Stimulated activated CD4-positive, alpha-beta T cell treated with anti-CD3 and anti-CD28 coated beads, Interleukin-15, amount 100 ng/mL, for 24 hours (primary cell): ENCODE measurements at places on chromosomes 7 and 10.

GRCh38 chr10:17850501-17850900 lies 41.4 kb downstream of the MRC1 start:
- no peak for DNase-seq

GRCh38 chr10:123102673-123103072 lies 33.1 kb upstream of the HMX3 start:
- DNase-seq = no peak

DNA sequence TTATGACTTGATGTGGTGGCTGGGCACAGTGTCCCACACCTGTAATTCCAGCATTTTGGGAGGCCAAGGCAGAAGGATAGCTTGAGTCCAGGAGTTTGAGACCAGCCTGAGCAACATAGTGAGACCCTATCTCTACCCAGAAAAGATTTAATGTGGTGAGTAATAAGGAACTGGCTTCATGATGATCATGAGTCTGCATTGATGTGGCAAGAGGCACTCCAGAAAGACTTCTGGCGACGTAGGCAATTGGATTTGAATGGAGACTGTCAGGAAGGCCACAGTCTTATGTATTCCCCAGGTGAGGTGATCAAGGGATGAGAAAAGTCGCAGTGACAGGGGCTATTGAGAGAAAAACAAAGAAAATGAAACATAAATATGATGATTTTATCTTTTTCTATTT lies 138.0 kb downstream of the CACNB2 start:
- DNase-seq = no peak

DNA sequence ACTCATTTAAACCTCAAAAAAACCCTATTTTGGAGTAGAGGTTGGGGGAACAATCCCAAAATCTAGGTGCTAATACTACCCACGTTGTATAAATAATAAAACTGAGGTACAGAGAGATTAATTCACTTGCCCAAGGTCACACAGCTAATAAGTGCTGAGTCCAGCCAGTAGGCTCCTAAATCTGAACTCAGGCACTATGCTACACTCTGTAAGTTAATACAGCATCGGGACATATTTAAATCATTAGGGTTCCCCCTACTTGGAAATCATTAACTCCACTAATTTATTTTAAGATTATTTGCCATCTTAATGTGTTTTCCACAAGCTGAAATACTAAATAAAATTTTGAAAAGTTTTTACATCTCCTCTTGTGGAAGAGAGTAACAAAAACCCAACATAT lies 24.2 kb downstream of the PIP4K2A start:
- no peak for DNase-seq

- no peak for DNase-seq
Measured at GRCh38 chr10:123854498-123854897, 37.1 kb downstream of the CPXM2 start.
